ENCODE measurements at places on chromosomes 7 and 10.

GRCh38 chr7:9962742-9963141, 1010.9 kb upstream of the PHF14 start:
- DNase-seq = no peak

DNA sequence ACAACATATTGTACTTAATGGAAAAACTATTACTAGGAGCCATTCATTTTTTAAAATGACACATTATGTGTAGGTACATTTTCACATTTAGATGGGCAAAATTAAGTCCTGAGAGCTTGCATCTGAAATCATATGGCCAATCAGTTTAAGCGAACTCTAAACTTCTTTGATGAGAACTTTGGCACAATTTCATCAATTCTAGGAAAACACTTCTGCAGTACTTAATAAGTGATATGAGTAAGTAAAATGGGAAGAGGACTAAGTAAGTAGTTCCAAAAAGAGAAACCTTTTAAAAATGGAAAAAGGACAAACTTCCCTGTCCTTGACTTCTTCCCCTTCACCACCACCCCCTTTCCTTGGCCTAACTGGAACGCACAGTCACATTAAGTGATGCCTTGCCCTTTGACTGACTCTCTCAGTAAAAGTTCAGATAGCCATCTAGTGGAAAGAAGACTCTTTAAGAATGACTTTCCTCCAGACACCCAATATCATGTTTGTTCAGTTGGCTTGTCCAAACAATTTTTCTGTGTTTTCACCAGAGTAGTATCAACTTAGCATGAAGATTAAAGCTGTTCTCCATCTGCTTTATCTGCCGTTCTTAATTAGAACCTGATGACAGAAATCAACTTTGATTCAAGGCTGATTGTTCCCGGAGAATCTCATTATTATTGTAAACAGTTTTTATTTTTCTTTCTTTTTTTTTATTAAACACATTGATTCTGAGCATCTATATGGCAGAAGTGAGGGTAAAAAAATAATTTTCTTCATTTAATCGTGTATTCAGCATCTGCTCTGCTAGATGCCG, 45.1 kb downstream of the CNNM2 start:
- no peak for DNase-seq

DNA sequence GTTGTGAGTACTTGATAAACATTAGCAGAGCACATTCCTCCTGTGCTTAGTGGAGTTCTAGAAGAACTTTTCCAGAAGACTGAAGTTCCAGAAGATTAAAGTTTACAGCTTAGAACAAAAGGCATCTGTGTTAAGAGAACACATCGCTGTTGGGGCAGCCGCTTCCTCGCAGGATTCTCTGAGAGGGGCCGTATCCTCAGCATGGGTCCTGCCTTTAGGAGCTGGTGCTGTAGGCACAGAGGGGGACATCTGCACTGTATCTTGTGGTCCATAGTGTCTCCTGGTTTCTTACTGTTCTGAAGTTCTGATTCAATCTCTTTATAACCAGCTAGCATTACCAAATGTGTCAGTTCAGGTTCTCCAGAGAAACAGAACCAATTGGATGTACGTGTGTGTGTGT, 16.3 kb downstream of the SH2D4B start:
- no peak for DNase-seq

- DNase-seq = no peak
Measured at GRCh38 chr7:30199271-30199670, 64.5 kb downstream of the MTURN start.

GRCh38 chr10:124675261-124675660, 68.9 kb downstream of the FAM53B start:
- DNase-seq = no peak

- DNase-seq = no peak
Measured at GRCh38 chr7:1659696-1660095, 10.4 kb upstream of the ELFN1 start.

- no peak for DNase-seq
Measured at GRCh38 chr7:37235813-37236212, 212.9 kb downstream of the ELMO1 start.

GRCh38 chr7:150398965-150399320, 19.8 kb downstream of the ZNF775 start:
- DNase-seq = no peak

DNA sequence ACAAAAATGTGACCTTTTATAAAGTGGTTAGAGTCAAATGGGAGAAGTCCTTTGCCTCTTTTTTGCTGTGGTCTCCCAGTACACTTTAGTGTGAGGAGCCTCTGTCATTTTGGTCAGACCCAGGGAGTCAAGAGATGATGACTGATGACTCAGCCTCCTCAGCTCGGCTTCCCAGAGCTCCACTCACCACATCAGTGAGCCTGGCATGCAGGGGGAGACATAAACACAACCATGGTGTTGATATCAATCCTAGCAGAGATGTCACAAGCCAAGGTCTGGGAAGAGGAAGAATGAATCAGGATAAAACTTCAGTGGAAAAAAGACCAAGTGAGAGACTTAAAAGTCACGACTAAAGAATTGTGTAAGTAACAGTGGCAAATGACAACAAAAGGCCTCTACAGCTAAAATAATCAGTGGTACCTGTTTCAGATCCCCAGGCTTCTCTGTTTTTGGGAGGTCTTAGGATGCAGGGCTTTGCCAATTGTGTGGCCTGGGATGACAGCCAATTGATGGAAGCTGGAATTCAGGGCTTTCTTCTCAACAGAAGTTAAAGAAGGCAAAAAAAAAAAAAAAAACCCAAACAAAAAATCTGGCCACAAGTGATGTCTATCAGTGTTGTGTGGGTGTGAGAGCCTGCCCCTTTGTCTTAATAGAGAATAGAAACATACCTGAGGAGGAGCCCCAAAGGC, 50.2 kb downstream of the TFAM start:
- DNase-seq = no peak

DNA sequence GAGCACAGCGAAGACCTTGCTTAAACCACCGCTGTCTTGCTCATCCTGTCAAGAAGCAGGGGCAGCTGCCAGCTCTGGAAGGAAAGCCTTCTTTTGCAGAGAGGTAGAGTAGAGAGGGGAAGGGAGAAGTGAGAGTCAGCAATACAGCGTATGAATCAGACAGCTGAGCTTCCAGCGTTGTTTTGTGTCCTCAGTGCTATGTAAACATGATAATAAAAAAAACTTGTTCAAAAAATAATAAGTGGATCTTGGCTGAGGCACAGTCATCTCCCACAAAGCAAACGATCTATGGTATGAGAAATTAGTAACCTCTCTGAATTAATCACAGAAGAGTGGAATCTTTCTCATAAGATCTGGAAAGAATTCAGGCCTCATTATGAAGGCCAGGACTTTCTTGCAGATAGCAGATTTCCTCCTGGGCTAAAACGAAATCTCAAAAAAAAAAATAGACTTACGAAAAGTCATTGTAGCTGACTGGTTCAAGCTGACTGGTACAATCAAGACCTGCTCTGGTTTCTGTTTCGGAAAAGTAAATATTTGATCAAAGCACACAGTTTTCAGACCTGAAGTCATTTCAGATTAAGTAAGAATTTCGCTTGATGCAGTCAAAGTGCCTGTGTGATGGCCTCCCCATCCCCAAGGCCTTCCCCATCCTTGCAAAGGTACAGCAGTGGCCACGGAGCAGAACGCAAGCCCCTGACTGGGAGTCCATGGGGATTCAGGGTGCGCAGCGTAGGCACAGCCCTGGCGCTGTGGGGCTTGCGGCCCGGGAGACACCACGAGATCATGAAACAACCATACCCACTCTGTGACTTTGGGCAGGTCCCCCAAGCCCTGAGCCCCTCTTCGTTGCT, 29.4 kb downstream of the CHST15 start:
- DNase-seq = no peak

DNA sequence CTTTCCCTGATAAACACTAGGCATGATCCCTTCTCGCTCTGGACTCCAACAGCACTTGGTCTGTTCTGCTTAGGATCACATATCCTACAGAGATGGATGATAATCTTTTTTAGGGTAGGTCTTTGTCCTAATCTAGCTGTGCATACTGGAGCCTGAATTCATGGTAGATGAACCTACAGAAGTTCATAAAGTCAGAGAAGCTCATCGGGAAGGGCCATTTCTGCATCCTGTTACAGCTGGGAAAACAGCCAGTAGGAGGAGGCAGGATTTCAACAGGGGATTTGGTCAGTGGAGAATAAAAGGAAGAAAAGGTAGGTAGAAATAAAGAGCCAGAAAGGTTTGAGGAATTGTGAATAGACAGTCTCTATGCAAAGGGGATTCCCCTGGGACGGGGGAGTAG, 101.4 kb downstream of the ANK3 start:
- no peak for DNase-seq

DNA sequence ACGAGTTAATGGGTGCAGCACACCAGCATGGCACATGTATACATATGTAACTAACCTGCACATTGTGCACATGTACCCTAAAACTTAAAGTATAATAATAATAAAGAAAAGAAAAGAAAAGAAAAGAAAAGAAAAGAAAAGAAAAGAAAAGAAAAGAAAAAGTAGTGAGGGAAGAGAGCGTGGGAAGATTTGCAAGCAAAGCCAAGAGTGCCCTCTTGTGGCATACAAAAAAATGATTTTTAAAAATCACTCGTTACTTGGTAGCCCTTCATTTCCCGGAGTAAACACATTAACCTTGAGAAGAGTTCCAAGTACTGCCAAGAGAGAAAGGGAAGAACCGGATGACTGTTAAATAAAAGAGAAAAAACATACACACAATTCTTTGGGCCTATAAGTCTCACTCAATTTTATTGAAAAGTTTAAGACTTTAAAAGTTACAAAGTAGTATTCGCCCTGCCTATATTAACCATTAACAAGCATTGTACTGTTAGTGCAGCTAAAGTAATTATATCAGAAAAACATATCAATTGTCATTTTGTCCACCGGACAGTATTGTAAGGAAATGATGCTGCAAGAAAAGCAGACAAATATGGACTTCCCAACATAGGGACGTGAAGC, 6.2 kb upstream of the CH25H start:
- DNase-seq = no peak

DNA sequence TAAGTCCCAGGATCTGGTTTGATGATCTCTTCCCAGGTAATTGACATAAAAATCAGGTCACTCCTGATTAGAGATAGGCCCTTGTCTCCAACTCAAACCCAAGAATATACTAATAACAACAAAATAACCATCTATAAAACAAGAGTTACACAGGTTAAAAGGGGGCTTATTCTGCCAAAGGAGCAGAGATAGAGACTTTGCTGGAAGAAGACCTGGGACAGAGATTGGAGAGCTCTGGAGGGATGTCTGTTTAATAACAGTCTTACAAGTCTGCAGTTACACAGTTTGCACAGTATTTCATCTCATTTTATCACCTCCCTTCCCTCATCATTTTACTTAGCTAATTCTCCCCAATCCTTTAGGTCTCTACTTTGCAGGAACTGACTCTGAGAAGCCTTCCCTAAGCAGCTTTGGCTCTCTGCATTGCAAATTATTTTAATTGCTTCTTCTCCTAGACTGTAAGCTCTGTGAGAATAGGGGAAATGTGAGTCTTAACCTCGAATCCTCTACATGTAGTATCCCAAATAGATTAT, 3.7 kb upstream of the ZNF438 start:
- DNase-seq = no peak

- peak; percentile 61 for DNase-seq
Measured at GRCh38 chr7:76233538-76234281, 32.0 kb downstream of the SRRM3 start.

DNA sequence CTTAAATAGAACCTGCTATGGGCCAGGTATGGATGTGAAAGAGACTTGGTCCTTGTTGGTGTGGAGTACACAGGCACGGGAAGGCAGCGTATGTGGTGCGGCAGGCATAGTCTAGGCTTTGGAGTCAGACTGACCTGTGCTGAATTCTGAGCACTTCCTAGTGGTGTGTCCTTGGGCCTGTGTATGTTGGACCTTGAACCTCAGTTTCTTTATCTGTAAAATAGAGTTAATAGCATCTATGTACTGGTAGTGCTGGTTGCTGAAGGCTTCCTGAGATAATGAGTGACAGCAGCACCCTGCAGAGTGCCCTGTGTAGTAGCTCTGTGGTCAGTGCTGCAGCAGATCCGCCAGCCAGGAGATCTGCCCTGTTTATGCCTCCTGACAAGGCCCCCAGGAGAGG, 5.3 kb upstream of the SFRP5 start:
- DNase-seq = no peak

GRCh38 chr10:19968745-19969144, 152.5 kb downstream of the PLXDC2 start:
- DNase-seq = no peak

DNA sequence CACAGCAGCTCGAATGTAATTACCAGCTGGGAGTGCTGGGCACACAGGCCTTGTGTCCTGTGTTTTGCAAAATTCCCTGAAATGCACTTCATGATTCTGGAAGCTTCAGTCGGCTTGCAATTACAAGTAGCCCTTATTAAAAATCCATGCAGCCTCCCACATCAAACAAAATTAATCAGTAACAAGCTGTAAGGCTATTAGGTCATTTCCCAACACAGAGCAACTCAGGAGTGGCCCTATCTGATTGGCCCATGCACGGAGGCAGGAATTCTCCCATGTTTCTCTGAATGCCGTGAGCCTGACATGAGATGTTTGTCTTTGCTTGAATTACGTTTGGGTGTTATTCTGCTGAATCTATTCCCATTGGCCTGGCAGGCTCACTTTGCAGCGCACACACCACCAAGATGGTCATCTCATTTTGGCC, 36.9 kb downstream of the FOXL3 start:
- no peak for DNase-seq

DNA sequence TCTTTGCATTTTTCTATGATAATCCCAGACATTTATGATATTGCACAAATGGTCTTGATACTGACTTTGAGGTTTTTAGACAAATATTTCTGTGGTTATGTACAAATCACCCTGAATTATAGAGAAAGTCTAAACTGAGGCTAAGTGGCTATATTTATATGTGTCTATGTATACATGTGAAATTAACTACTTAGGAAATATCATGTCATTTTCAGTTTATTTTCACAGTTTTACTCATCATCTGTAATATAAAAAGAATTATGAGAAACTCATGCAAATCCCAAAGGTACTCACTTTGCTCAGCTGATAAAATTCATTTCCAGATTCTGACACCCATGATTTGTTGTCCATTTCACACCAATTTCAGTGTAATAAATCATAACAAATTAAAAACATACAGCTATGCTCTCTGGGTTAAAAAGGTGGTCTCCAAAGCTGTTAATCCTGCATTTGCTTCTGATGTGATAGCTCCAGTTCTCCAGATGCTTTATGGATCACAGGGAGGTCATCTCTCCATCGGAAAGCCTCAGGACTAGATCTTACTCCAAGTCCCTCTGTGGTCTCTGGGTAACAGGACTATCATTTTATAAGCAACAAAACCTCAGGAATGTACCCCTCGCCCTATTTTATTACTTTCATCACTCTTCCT, 673.9 kb downstream of the PARD3 start:
- no peak for DNase-seq

- DNase-seq = no peak
Measured at GRCh38 chr7:96299496-96299895, 22.4 kb downstream of the SLC25A13 start.

DNA sequence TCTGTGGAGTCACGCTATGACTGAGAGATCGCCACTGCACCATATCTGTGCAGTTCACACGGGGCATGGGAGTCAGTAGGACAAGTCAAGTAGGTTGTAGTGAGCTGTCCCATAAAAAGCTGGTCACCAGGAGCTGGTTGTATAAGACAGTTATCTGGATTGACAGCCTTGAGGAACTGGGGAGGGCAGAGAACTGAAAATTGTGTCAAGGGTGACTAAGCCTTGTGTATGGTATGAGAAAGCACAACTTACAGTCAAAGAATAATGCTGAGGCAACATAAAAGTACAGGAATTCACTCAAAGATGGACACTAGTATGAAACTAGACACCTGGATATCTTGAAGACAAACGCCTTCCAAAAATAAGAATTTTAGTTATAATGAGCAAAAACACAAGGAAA, 564.9 kb downstream of the POM121L12 start:
- DNase-seq = no peak
